OCI-LY7 (cell line): ENCODE measurements at places on chromosomes 6 and 20. TPM values are rescaled to one million over a fixed set of nuclear protein-coding genes. Genes with fewer than 3 reads are reported as not detected.

- no peak for DNase-seq
Observed at GRCh38 chr20:46827718-46828458, 66.8 kb upstream of the EYA2 start.

GRCh38 chr6:39910744-39911143, 23.5 kb downstream of the MOCS1 start:
- no peak for DNase-seq

- DNase-seq, result no peak
Observed at GRCh38 chr6:163309491-163310026, 105.0 kb upstream of the QKI start.

Gene RPS10
- total RNA-seq, result 1,615 and 1,714 TPM in 2 replicates

DNA sequence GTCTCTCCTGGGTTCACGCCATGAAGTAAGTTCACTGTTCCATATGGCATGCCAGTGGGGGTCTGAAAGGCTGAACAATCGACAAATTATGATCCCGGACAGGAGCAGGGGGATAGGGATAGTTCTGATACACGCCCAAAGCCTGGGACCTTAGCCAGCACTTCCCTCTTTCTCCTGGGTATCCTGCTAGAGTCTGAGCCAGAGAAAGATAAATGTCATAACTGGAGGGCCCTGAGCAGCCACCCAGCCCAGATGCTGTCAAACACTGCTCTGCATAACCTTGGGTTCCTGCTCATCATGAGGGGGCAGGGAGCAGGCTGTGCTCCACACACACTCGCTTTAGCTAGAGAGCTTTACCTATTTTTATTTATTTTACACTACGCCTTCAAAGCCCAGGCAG, 12.3 kb downstream of the EDEM2 start:
- DNase-seq, result no peak

DNA sequence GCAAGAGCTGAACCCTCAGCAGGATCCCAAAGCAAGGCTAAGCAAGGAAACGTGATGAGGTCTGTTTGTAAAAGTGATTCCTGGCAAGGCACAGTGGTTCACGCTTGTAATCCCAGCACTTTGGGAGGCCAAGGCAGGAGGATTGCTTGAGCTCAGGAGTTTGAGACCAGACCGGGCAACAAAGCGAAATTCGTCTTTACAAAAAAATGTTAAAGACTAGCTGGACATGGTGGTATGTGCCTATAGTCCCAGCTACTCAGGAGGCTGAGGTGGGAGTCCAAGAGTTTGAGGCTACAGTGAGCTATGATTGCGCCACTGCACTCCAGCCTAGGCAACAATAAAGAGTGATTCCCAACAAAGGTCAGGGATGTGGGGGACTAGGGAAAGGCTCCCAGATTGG, 4.1 kb upstream of the XKR7 start:
- no peak for DNase-seq

Gene OPRM1
- not detected in 2 replicates for total RNA-seq

DNA sequence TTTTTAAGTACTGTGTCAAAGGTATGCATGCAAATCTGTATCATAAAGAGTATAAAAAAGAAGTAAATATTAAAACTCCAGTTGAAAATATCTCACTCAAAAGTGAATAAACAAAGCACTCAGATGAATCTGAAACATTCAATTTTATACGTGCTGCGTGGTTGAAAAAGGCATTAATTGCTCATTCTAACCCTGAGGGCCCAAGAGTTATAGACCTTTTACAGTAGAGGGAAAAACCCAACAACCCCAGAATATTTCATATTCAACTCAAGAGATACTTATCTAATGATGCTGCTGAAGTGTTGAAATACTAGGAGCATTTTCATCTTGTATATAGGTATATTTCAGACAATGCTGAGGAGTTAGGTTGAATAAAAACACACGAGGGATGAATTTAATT, 862.8 kb upstream of the CITED2 start:
- DNase-seq, result no peak

- no peak for DNase-seq
Observed at GRCh38 chr6:166418691-166419143, 36.0 kb upstream of the MPC1 start.

- peak; percentile 74 for DNase-seq
Observed at GRCh38 chr6:10838794-10839333, 525 bp upstream of the MAK start.

DNA sequence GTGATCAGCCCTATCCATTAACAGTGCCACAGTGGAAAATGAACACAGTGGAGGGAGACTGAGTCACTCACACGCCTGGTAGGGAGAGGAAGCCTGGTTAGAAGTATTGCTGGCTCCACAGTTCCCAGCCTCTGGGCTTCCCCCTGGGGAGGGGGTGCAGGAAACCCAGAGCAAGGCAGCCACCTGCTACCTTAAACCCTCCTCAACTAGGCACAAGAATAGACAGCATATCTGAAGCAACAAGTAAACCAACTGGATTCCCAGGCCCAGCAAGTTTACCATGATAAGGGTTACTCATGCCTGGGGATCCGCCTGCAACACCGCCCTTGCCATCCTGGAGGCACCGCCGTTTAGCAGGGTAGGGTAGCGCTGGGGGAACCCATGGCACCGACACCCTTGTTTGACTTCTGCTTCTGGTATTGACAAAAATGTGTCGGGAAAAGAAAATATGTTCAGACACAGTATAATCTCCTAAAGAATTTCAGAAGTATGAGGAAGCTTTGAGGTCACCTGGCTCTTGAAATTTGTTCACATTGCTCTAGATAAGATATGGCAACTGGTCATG, 38.3 kb downstream of the SLC22A23 start:
- DNase-seq, result no peak

GRCh38 chr6:140602431-140603248, 1228.2 kb upstream of the CITED2 start:
- DNase-seq, result no peak

DNA sequence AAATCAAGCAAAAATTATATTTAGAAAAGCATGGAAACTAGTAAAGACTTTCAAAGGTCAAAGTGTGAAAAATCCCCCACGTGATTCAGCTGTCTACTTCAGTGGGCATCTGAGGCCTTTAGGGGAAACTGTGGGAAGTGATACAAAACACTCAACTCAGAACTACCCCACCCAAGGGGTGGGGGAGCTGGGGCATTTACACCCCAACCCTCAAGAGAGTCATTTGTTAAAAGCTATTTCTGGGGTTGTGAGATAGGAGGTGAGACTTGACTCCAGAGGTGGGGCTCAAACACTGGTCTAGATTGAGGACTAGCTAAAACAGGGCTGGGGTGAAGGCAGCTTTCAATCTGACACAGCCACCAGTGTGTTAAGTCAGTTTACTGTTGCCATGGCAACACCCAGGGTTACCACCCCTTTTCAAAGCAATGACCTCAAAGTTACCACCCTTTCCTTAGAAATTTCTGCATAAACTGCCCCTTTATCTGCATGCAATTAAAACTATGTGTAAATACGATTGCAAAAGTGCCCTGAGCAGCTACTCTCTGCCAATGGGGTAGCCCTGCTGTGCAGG, 9.9 kb upstream of the GTSF1L start:
- peak; percentile 51 for DNase-seq

Gene TMEM200A
- not detected in 2 replicates for total RNA-seq

Gene CNR1
- 246 and 247 TPM in 2 replicates for total RNA-seq

DNA sequence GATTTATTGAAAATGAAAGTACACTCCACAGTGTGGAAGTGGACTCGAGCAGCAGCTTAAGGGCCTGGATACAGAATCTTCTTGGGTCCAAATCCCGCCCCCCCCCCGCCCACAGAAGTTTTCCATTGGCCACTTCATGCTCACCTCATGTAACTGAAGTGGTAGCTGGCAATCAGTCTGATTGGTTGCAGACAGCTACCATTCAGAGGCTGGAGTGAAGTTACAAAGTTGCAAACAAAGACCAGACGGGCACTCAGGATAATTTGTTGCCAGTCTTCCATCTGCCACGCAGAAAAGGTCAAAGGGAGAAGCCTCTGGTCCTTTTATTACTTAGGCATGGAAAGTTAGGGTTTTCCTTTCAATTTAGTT, 25.8 kb upstream of the FABP7 start:
- DNase-seq, result no peak

DNA sequence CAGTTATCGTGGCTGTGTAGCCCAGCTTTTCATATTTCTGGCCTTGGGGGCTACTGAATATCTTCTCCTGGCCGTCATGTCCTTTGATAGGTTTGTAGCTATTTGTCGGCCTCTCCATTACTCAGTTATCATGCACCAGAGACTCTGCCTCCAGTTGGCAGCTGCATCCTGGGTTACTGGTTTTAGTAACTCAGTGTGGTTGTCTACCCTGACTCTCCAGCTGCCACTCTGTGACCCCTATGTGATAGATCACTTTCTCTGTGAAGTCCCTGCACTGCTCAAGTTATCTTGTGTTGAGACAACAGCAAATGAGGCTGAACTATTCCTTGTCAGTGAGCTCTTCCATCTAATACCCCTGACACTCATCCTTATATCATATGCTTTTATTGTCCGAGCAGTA, 475 bp downstream of the OR2B6 start:
- DNase-seq, result peak; percentile 72

DNA sequence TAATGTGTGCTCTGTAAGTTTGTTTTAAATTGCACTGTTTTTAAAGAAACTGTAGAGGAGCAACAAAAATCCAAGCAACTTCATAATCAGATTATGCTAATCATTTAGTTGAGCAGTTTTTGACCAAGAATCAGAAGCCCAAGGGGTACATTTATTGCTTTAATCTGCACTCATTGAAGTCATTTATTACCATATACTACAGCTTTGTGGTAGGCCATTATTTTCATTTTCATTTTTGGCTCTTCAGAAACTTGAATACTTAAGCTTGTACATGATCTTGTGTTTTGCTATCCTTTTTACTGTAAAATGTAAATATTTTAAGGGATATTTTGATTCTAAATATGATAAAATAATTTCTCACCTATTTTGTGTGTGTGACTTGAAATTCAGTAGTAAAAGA, 78.5 kb downstream of the PHF3 start:
- no peak for DNase-seq

Gene CGAS
- 0.40 and 0.42 TPM in 2 replicates for total RNA-seq

Gene KCNQ5
- total RNA-seq, result 25.8 and 26.1 TPM in 2 replicates

Gene LY86
- total RNA-seq, result 45.8 and 62.8 TPM in 2 replicates

Gene TCP11
- not detected in 2 replicates for total RNA-seq

GRCh38 chr6:137754866-137755265, 112.2 kb upstream of the TNFAIP3 start:
- peak; percentile 36 for DNase-seq

- DNase-seq, result no peak
Observed at GRCh38 chr6:151275121-151275520, 35.4 kb downstream of the AKAP12 start.

DNA sequence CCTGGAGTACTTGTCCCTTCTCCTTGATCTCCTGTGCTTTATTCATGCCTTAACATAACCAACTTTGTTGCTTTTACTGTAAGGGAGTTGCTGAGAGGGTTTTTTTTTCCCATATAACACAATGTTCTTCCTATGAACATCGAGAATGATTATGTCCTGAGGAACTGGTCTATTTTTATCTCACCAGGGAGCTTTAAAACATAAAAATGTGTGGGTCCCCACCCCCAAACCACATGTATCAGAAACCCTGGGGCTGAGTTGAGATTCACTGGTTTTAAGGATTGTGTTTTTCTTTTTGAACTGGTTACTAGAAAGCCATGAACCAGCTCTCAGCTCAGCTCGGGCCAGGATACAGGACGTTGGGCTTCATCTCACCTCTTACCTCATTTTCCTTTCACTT, 118.5 kb upstream of the JAG1 start:
- no peak for DNase-seq

GRCh38 chr6:150289454-150290071, 79.2 kb upstream of the IYD start:
- DNase-seq, result no peak

DNA sequence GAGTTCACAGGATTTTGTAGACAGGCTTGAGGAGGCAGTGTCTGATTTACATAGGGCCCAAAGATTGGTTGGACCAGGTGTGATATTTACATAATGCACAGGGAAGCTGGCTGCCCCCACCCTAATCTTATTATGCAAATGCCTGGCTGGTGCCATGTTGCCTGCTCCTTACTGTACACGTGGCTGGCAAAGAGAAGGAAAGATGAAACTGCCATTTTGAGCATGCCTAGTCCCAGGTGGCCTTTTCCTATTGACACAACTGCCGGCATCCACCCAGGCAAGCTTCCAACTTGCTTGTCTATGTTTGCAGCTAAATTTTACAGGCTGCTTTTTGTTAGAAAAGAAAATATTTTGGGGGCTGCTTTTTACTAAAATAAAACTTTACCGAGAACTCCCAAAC, 174.6 kb downstream of the LMBRD1 start:
- DNase-seq, result no peak

Gene ULBP1
- total RNA-seq, result 1.9 and 2.3 TPM in 2 replicates

- DNase-seq, result no peak
Observed at GRCh38 chr20:2801286-2801728, 880 bp upstream of the CPXM1 start.

GRCh38 chr20:8627340-8628004, 441.4 kb upstream of the PLCB4 start:
- DNase-seq, result no peak

- no peak for DNase-seq
Observed at GRCh38 chr20:3804254-3804751, 8.2 kb downstream of the CDC25B start.

- DNase-seq, result no peak
Observed at GRCh38 chr6:88869263-88870020, 94.0 kb downstream of the RNGTT start.

GRCh38 chr6:145600299-145600698, 135.0 kb downstream of the EPM2A start:
- DNase-seq, result no peak

GRCh38 chr20:44599715-44600114, 17.3 kb downstream of the PKIG start:
- no peak for DNase-seq

DNA sequence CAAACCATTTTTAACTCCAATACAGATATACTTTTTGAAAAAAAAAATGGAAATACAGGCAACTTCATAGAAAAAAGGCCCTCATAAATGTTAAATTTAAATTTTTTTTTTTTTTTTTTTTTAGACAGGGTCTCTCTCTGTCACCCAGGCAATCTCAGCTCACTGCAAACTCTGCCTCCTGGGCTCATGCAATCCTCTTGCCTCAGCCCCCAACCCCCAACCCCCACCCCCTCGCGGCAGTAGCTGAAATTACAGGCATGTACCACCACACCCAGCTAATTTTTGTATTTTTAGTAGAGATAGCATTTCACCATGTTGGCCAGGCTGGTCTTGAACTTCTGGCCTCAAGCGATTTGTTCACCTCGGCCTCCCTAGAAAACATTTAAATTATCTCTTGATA, 12.8 kb upstream of the ULBP3 start:
- no peak for DNase-seq

Gene TNFRSF6B
- 1.0 TPM in 1 of 2 replicates, not detected in the other for total RNA-seq

Gene ADGRF1
- not detected in 2 replicates for total RNA-seq

- no peak for DNase-seq
Observed at GRCh38 chr20:7571101-7571500, 369.2 kb downstream of the HAO1 start.
